ENCODE measurements at places on chromosomes 7 and 10.

GRCh38 chr10:26448706-26449435 lies 10.7 kb downstream of the APBB1IP start:
- peak; percentile 34 for DNase-seq

DNA sequence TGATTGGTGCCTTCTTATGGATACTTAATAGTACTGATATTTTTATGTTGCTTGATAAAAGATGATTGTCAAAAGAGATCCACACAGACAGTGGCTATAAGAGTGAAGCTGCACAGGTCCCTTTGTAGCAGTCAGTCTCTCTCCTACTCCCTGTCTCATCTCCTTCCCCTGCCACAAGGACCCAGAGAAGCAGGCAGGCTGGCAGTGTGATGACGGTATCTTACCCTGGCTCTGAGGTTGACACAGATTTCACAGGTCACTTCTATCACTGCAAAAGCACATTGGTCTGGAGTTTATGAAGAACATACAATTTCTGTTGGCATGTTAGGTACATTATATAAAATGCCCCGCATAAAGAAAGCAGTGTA lies 64.4 kb upstream of the AHR start:
- DNase-seq: peak; percentile 51

GRCh38 chr10:130175074-130175473 lies 38.9 kb downstream of the GLRX3 start:
- DNase-seq: no peak

- DNase-seq: no peak
These were observed 821.6 kb downstream of the GRID1 start for GRCh38 chr10:85544956-85545355.

- no peak for DNase-seq
These were observed 510.6 kb downstream of the ARL4A start for GRCh38 chr7:13198036-13198435.

DNA sequence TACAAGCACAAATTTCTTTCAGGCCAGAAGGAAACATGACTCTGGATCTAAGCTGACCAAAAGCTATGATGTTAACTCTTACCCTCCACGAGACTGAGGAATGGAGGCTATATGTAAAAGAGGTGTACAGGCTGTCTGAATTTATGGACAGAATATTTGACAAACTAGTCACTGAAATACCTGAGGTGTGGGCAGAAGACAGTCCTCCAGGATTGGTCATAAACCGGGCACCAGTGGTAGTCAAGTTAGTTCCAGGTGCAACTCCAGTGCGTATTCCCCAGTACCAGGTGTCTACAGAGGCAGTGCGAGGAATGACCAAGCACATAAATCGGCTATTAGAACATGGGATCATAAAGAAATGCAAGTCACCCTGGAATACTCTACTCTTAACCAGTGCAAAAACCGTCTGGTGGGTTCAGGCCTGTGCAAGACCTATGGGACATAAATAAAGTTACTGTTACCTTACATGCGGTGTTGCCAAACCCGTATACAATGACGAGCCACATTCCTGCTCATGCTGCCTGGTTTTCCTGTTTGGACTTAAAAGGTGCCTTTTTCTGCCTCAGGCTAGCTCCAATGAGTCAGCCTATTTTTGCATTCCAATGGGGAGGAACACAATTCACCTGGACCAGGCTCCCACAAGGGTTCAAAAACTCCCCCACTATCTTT lies 6.7 kb upstream of the CYREN start:
- DNase-seq: no peak

Measured in activated CD4-positive, alpha-beta T cell treated with anti-CD3 and anti-CD28 coated beads for 4 hours (primary cell).